ENCODE measurements at places on chromosomes 7 and 10. TPM values are rescaled to one million over a fixed set of nuclear protein-coding genes. Genes with fewer than 3 reads are reported as not detected.

CNNM1 gene
- total RNA-seq: 1.2 TPM

PKD2L1 gene
- total RNA-seq: not detected

NODAL gene
- total RNA-seq: not detected

GRM3 gene
- not detected for total RNA-seq

GRCh38 chr10:43958964-43959363 lies 310.3 kb upstream of the ZNF32 start:
- no peak for DNase-seq

DNA sequence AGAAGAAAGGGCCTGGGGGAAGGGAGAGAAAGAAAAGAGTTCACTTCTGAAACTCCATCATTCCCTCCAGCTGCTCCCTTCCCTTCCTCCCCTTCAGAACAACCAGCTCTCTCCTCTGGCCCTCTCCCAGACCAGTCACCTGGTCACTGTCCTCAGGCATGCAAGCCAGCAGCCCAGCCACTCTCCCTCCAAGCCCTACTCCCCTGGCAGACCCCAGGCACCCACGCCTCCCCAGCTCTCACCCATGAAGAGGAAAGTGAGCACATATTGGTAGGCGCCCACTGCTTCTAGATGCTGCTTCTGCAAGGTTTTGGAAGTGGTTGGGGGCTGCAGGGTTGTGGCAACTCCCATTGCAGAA lies 353 bp downstream of the MOGAT3 start:
- no peak for DNase-seq
